CD4-positive, alpha-beta T cell treated with Interleukin-6 for 4 hours (primary cell): ENCODE measurements at places on chromosomes 3 and 15.

DNA sequence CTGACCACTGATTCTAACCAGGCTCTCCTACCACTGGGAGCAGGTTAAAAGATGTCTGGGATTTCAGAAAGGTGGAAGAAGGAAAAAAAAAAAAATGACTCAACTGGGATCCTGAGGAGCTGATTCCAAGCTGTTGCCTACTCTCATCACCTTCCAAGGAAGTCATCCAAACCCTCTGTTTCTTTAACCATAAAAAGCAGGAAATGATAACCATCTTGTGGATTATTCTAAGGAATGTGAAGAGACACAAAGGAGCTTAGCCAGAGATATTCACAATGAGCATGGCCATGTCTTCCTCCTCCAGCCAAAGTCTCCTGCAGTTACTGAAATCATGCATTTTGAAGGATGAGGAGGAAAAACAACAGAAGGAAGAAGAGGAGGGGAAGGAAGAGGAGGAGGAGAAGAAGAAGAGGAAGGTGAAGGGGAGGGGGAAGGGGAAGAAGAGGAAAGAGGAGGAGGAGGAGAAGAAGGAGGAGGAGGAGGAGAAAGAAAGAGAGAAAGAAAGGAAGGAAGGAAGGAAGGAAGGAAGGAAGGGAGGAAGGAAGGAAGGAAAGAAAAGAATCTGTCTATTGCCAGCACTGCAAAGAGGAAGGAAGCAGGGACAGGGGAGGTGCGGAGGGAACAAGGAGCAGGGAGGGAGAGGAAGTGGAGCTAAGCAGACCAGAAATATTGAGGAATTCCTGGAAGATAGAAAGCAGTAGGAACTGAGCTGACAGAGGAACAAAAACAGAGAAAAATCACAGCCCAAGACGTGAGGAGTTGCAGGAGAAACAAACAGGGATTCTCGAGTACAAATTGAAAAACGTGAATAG is 229.2 kb downstream of the UACA start:
- no peak for DNase-seq

GRCh38 chr3:65338571-65338970 is 650.8 kb upstream of the ADAMTS9 start:
- DNase-seq = no peak

GRCh38 chr3:51703761-51704510 is 2.9 kb upstream of the GRM2 start:
- DNase-seq = no peak

DNA sequence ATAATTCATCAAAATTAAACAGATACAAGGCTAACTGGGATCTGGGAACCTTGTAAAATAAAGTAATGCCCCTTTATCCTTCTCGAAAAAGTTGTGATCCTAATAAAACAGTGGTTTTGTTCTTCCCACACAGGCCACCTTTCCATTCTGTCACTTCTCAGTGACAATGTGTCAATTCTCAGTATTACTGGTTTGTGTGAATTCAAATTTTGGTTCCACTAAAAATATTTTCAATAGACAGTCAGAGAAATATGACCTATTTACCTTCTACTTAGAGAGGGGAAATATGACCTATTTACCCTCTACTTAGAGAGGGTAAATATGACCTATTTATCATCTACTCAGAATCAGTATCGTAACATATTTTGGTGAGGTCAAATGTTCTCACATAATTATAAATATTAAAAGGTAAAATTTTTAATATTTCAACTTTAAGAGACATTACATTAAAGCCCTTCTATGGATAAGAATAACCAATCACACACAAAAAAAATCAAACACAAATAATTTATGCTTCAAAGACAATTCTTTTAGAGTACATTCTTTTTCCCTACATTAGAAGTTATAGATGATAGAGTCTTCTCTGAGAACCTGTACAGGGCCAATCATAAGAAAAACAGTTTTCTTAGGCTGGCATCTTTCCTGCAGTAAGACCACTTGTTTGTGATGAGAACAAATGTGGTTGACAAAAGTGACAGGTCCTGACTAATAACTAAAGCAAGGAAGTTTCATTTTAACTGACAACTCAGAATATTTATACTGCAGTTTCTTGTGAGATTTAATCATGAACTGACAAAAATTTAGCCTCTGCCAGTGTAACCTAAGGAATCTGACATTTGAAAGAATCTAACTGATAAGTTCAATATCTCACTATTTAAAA is 323.3 kb downstream of the DIPK2A start:
- no peak for DNase-seq

DNA sequence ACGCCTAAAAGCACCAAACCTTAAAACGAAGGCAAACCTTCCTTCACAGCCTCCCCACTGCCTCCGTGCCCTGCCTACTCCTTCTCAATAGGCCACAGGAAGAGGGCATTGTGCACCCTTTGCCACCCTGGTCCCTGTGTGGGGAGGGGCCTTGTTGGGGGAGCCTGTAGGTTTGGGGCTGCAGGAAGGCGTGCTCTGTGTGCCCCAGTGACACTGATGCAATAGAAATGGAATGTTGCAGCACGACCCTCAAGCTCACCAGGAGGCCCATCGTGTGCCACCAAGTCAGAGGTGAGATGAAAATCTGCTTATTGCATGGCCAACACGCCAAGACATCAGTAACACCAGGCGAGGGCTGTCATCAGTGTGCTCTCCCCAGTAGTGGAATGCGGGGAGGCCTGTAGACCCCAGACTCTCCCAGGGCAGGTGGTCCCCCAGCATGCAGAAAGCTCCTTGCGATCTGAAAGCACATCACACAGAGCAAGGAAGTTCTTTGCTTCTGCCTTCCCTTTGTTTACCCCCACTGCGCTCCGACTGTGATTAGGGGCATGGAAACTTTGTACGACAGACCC is 86.2 kb downstream of the ASB7 start:
- no peak for DNase-seq

GRCh38 chr15:50813865-50814264 is 48.4 kb upstream of the SPPL2A start:
- DNase-seq = no peak

GRCh38 chr3:183688874-183689273 is 8.7 kb upstream of the YEATS2 start:
- DNase-seq = no peak

GRCh38 chr3:107117922-107118536 is 259.2 kb upstream of the CCDC54 start:
- no peak for DNase-seq
